ENCODE measurements at places on chromosomes 3 and 15. TPM values are rescaled to one million over a fixed set of nuclear protein-coding genes. Genes with fewer than 3 reads are reported as not detected.

EPHB1 gene
- total RNA-seq: 0.81 TPM

SCG5 gene
- 0.09 TPM for total RNA-seq

NDUFB5 gene
- 137 TPM for total RNA-seq

REC114 gene
- not detected for total RNA-seq

GALNT15 gene
- total RNA-seq: 1.2 TPM

ATP13A4 gene
- total RNA-seq: 0.09 TPM

SOX2 gene
- total RNA-seq: not detected

NEO1 gene
- total RNA-seq: 0.09 TPM

MKRN3 gene
- not detected for total RNA-seq

SNTN gene
- not detected for total RNA-seq

BFSP2 gene
- not detected for total RNA-seq

OR5H15 gene
- total RNA-seq: not detected

NRG4 gene
- not detected for total RNA-seq

UROC1 gene
- total RNA-seq: not detected

SLC22A13 gene
- 0.09 TPM for total RNA-seq

CTDSPL gene
- total RNA-seq: 29.7 TPM

CFAP20DC gene
- 1.0 TPM for total RNA-seq

KLHDC8B gene
- total RNA-seq: 29.3 TPM

CIAO2A gene
- 59.6 TPM for total RNA-seq

BTBD1 gene
- 93.6 TPM for total RNA-seq
